ENCODE measurements at places on chromosomes 3 and 15. TPM values are rescaled to one million over a fixed set of nuclear protein-coding genes. Genes with fewer than 3 reads are reported as not detected.

- no peak overlapping the region for H3K27ac ChIP-seq
- no peak overlapping the region for H3K4me3 ChIP-seq
- no peak for DNase-seq
- no peaks in the 10 kb centered on the region for H3K4me1 ChIP-seq
- H3K36me3 ChIP-seq: no peaks in the 10 kb centered on the region
Measured at GRCh38 chr3:56413911-56414310, 54.4 kb downstream of the ERC2 start.

DNA sequence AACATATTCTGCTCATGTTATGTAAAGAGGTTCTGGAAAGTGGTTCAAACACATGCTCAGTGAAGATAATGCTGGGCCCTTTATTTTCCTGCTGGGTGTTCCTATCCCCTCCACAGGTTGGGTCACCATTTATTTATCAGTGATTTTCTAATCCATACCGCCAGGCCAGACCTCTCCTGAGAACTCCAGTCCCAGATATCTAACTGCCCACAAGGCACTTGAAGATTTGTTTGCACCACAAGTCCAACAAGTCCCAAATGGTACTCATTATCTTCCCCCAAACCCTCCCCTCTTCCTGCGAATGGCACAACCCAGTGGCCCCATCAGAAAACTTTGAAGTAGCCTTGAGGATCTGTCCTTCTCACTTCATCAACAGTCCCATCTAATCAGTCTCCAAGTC lies 5.4 kb downstream of the COL6A6 start:
- H3K4me1 ChIP-seq: no peaks in the 10 kb centered on the region
- H3K4me3 ChIP-seq: no peak overlapping the region
- H3K27ac ChIP-seq: no peak overlapping the region
- H3K36me3 ChIP-seq: no peaks in the 10 kb centered on the region

Gene CGNL1
- 6.2 TPM for polyA plus RNA-seq

DNA sequence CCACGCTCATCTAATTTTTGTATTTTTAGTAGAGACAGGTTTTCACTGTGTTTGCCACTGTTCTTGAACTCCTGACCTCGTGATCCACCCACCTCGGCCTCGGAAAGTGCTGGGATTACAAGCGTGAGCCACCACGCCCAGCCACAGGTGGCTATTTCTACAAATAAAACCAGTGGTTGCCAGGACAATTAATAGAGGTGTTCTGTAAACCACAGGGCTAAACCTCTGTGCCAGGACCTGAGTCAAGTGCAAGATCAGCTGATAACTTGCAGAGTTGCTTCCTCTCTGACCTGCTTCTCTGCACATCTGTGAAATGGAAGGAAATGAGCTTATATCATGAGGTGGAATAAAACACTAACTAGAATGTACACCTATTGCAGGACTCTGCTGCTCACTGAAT lies 72.8 kb downstream of the CD200R1L start:
- no peak overlapping the region for H3K27ac ChIP-seq
- no peaks in the 10 kb centered on the region for H3K27me3 ChIP-seq
- no peaks in the 10 kb centered on the region for H3K36me3 ChIP-seq
- no peak overlapping the region for H3K4me3 ChIP-seq

DNA sequence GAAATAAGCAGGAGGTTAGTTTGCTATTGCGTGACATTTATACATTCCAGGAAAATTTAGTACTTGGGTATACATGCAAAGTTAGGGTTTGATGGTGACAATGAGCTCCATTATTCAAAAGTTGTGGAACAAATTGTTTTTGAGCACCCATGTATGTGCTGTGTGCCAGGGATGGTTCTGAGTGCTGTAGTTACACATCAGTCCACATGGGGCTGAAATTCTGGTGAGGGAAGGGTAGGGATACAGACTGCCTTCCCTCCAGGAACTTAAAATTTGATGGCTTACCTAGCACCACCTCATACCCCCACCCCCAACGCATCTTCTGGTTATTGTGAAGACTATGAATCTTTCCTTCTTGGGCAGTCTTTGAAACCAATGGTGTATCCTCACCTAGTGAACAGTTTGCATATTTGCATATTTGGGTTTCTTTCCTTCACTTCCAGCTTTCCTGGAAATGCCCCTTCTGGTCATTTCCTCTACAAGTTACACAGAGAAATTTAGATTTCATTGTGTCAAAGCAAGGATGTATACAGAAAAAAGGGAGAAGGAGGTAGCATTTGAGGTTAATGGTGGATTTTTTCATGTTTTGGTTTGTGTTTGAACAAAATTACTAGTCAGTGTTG lies 222.0 kb upstream of the IL12A start:
- H3K36me3 ChIP-seq: no peaks in the 10 kb centered on the region
- H3K27me3 ChIP-seq: peaks cover 44% of the 10 kb centered on the region
- H3K4me1 ChIP-seq: peaks cover 18% of the 10 kb centered on the region
- H3K4me3 ChIP-seq: no peak overlapping the region
- DNase-seq: no peak

- no peak for DNase-seq
- H3K4me3 ChIP-seq: no peak overlapping the region
- no peaks in the 10 kb centered on the region for H3K36me3 ChIP-seq
- no peaks in the 10 kb centered on the region for H3K27me3 ChIP-seq
- no peak overlapping the region for H3K27ac ChIP-seq
Measured at GRCh38 chr3:36484386-36484785, 104.1 kb downstream of the STAC start.

- peaks cover 11% of the 10 kb centered on the region for H3K4me1 ChIP-seq
- H3K4me3 ChIP-seq: no peak overlapping the region
- no peaks in the 10 kb centered on the region for H3K36me3 ChIP-seq
Measured at GRCh38 chr15:74226761-74227540, 9.2 kb upstream of the CCDC33 start.

Gene LSMEM2
- 0.41 TPM for polyA plus RNA-seq

Gene ACOX2
- polyA plus RNA-seq: 98.5 TPM

GRCh38 chr3:143650827-143651226 lies 197.4 kb downstream of the SLC9A9 start:
- H3K27ac ChIP-seq: no peak overlapping the region
- no peaks in the 10 kb centered on the region for H3K4me1 ChIP-seq
- no peaks in the 10 kb centered on the region for H3K36me3 ChIP-seq

- no peaks in the 10 kb centered on the region for H3K4me1 ChIP-seq
- no peak overlapping the region for H3K4me3 ChIP-seq
- peaks cover 3% of the 10 kb centered on the region for H3K27me3 ChIP-seq
- DNase-seq: peak; percentile 23
Measured at GRCh38 chr15:82108489-82109078, 62.8 kb upstream of the MEX3B start.
